ENCODE measurements at places on chromosomes 1 and 21.

GRCh38 chr1:53130878-53131589 is 11.4 kb downstream of the SLC1A7 start:
- no peak for DNase-seq

- no peak for DNase-seq
Observed at GRCh38 chr1:193013005-193013404, 46.2 kb downstream of the UCHL5 start.

- peak; percentile 84 for DNase-seq
Observed at GRCh38 chr21:41816583-41817165, 49.8 kb upstream of the RIPK4 start.

DNA sequence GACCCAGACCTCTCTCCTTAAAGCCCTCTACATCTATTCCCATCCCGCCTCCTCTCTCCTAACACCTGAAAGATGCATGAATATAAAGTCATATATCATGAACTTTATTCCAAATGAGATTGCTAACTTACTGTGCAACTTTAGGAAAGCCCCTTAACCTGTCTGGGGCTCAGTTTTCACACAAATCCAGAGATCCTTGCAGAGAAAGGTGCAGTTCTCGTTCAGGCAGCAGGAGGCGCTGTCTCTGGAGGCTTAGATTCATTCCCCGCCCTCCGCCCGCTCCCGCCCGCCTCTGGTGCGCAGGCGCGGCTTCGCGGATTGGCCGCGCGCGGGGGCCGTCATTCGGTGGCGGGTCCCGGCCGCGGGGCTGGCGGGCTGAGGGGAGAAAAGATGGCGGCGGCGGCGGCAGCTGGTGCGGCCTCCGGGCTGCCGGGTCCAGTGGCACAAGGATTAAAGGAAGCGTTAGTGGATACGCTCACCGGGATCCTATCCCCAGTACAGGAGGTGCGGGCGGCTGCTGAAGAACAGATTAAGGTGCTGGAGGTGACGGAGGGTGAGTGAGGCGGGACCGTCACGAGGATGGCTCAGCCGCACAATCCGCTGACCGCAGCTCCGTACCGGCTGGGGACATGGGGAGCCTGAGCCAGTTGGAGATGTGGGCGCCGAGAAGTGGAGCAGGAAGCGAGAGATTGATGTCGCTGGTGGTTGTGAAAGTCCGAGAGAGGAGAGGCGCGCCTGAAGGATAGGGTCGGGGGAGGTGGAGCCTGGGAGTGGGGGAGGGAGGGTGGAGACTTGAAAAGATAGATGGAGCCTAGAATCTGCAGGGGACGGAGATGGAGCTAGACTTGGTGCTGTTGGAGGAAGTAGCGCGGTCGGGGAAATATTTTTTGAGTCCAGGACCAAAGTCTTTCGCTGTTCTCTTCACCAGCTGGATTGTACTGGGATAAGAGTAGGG is at the start of gene IPO9:
Gene IPO9, plus strand, starts transcription at position 338 of the 955 bp plus-strand sequence. Its CDS starts 53 bp downstream, at position 391.
- DNase-seq = peak; percentile 95

DNA sequence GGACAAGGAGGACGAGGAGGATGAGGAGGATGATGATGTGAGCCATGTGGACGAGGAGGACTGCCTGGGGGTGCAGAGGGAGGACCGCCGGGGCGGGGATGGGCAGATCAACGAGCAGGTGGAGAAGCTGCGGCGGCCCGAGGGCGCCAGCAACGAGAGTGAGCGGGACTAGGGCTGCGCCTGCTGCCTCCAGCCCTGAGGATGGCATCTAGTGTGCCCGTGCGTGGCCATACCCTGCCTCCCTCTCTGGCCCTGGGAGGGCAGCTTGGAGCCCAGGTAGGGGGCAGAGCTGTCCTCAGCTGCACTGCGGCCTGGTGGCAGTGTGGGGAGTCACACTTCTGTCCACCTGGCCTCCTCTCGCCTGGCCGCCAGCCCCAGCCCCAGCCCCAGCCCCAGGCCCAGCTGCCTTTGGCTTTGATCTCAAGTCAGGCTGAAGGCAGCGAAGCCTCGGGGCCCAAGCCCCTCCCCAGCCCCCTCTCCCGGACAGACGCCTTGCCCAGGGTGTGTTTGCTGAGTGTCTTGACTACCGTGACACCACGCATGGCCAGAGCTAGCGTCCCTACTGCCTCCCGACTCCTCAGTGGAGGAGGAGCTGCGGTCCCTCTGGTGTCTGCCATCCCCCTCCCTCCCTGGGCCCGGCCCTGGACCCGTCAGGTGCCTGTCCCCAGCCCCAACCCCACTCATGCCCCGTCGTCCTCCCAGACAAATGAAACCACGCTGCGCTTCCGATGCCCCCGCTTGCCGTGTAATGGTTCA is 155.2 kb downstream of the PEX14 start:
- no peak for DNase-seq

- no peak for DNase-seq
Observed at GRCh38 chr1:183730886-183731573, 73.9 kb upstream of the RGL1 start.

DNA sequence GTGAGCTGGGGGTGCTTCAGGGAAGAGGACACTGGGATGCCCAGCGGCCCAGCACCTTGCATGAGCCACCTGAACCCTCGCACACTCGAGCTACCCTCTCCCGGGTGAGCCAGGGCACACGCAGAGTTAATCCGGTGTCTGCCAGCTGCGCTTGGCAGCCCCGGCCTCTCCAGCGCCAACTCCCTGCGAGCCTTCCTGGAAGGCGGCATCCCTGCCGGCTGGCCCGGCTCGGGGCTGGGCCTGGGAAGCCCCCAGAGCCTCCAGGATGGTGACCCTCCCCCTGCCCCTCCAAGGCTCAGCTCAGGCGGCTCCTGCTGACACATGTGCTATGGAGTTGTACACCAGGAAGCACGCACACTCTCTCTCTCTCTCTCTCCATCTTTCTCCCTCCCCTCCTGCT is 48.7 kb downstream of the RAP1GAP start:
- no peak for DNase-seq

DNA sequence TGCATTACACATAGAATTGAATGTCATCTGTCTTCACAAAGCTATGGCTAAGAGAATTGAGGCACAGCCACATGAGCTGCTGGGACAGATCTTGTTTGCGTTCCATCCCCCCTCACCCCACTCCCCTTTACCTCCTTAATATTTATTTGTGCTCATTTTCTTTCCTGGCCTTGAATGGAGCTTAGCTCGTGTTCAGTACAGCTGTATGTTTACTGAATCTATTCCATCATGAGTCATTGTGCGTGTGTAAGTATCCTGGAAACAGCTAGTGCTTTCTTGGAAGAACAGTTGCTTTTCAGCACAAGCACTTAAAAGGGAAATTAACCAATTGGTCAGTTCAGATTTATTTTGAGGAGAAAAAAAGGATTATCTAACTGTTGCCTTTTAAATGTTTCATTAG is 14.7 kb downstream of the PROX1 start:
- DNase-seq = no peak

DNA sequence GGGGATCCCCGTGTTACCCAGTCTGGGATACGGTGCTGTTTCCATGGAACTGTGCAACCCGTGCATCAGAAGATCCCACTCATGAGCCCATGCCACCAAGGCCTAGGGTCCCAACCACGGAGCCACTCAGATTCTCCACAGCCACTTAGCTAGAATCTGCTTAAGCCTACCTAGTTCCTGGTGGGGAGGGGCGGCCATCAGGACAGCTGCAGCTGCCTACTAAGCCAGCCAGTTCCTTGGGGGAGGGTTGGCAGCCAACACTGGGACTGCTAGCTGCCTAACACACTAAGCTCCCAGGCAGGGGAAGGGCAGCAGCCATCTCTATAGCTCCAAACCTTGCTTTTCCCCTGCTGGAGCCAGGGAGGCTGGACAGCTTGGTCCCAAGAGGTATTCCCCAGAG is 549.2 kb upstream of the BRINP3 start:
- no peak for DNase-seq

GRCh38 chr21:37873655-37874054 is 42.6 kb downstream of the KCNJ6 start:
- DNase-seq = no peak

DNA sequence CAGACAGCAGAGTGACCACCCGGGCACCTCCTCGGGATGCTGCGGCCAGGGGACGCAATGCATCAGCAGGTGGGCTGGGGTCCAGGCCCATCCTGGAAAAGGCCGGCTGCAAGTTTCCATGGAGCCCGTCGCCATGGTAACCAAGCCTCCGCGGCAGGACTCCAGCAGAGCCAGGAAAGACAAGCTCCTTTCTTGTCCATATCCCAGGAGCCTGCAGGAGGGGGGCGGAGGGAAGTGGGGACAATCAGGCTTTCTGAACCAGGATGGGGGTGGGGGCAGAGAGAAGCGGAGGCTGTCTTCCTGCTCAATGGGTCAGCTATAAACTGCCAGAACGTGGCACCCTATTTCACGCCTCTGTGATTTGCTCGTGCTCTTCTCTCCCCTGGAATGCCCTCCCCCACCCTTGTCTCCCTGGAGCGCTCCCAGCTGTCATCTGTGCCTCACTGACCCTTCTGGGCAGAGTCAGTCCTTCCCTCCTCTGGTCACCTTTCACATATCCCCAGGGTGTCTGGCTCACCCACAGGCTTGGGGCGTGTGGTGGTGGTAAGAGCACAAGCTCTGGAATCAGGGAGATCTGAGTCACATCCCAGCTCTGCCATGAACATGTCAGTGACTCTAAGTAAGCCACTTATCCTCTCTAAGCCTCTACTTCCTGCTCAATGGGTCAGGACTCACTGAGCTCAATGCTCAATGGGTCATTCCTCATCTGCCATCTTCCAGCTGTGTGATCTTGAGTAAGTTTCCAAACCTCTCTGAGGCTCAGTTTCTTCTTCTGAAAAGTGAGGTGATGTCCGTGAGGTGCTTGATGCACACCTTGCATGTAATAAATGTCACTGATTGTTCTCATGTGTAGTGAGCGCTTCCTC is 58.9 kb upstream of the LAPTM5 start:
- no peak for DNase-seq

Data from NAMALWA (cell line).